ENCODE measurements at places on chromosomes 3 and 15.

DNA sequence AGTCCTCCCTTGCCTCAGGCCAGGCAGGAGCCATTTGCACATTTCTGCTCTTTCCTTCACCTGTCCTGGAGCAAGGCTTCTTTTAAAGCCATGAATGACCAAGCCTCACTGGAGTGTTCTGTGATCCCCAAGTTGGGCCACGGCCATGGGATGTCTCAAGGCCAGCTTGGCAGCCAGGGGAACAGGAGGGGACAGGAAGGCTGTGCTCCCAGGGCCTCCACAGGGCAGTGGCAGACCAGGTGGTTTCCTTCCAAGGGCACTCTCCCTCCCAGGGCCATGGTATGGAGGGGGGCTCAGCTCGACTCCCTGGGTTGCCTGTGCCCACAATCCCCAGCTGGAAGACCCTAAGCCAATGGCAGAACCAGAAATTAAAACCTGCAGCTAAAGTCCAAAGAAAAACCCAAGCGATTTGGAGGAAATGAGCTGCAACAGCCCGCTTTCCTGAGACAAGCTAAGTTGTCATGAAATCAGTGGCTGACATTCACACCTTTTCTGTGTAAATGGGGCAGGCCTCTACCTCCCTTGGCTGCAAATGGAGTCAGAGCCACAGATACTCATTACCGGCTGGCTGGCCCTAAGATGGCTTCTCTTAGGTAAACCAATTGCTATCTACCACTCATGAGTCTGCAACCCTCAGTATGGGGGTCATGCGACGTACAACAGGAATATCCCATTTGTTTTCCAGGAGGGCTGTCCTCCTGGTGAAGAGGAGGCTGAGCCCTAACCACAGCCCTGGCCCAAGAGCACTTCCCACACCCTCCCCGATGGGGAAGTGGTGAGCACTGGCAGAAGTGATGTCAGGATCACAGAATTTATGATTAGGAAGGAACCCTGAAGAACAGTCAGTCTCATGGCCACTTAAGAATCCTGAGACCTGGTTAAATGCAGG is 83.3 kb downstream of the SNRK start:
- DNase-seq, result no peak

DNA sequence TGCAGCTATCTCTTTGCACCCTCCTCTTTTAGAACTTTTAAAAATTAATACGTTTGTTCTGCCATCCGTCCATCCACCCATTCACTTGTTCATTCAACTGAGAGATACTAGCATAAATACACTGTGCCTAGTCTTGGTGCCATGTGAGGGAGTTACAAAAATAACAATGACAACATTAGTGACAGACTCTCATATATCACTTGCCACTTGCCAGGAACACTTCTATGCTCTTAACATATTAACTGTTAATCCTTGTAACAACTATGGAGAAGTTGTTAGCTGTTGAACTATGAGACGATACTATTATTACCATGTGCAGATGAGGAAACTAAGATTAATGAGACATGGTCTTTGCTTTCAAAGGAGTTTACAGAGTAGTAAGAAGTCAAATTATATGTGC is 33.6 kb downstream of the RPL39L start:
- no peak for DNase-seq

- no peak for DNase-seq
These were observed 439.3 kb upstream of the ARPP21 start for GRCh38 chr3:35200056-35200455.

DNA sequence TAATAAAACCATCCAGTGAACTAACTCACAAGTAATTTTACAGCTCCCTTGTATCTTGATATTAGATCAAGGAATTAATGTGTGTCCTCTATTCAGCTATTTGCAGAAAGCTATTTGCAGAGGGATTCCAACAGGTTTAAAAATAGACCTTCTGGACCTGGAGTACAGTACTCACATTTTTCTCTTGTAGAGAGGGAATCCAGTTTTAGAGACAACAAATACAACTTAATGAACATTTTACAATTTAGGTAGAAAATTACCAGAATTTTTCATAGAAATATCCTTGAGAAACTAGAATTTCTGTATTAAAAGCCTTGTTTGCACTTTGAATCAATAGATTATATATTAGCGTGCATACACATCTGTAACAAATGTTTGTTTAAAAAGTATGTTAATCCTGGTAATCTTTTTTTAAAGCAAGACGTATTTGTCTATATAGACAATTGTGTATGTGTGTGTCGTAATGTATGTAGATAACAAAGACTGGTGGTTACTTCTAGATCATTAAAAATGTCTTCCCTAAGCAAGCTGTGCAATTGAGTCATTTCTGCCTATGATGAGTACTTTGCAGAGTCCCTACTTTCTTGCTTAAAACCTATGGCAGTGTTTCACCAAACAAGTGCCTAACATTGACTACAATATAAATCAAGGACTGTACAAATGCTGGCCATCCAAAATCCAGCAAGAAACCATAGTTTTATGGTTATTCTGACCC is 57.9 kb downstream of the PPP2R3A start:
- no peak for DNase-seq

DNA sequence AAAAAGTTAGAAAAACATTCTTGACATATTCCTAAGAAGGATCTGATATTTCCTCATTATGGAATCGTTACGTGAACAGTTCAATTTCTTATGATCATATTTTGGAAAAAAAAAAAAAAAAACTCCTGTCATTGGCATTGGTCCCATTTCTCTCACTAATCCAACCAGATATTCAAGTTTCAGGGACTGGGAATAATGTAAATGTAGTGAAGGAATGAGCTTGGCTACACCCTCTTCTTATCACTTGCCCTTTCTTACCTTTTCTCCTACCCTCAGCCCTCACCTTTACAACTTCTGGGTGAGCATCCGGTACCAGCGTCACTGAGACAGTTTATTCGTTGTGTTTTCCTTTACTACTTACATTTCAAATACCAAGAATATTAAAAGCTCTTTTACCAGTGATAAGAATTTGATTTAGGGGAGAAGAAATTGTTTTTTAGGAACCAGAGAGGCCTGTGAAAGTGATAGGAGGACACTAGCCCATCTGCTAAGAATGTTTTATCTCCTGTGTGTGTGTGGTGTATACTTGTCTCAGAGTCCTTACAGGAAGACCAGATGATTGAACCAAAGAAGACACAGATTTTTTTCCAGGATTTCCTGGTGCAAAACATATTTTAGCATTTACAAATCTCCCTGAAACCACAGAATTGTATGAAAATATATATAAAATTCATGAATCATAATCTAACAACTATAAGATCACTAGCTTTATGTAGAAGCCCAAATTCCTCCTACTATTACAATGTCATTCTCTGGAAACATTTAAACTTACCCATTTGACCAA is 946.7 kb downstream of the ZPLD1 start:
- DNase-seq, result no peak

DNA sequence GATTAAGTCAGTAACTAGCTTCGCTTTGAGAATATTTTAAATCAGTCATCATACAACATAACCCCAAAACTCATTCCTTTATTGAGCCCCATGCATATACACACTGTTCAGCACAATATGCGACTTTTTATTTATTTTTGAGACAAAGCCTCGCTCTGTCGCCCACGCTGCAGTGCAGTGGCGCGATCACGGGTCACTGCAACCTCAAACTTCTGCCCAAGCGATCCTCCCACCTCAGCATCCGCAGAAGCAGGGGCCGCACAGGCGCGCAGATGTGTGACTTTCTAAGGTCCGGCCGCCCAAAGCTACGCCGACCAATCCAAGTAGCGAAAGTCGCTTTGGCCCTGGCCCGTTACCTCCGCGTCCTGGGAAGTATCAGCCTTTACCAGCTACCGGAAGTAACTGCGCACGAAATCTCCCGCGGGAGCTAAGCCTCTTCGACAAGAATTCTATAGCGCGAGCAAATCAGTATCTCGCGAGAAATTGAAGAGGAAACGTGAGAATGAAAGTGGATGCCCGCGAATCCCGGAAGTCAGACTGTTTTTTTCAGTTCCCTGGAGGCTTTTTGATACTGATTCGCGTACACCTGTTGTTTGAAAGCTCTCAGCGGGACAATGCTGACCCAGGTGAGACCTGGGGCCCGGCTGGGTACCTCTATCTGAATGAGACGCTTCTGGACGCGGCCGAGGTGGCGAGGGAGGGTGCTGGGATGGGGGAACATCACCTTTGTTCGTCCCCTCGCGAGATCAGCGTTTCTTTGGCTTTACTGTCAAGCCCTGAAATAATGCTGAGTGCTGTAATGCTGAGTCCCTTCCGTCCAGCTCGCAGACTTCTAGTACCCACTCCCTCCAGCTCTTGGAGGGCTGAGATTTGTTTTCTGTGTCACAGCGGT is at the start of the genes DHFR2 and NSUN3:
DHFR2 (minus strand) TSS at position 404 of the 892 bp plus-strand sequence. CDS start 1,405 bp downstream, outside the sequence.
NSUN3 (plus strand) TSS at position 549 of the 892 bp plus-strand sequence; CDS start at position 615, 66 bp downstream.
- peak; percentile 93 for DNase-seq

- no peak for DNase-seq
These were observed 28.0 kb upstream of the HEG1 start for GRCh38 chr3:125083776-125084175.

GRCh38 chr3:12226031-12226430 is 62.8 kb upstream of the PPARG start:
- no peak for DNase-seq

All from lower lobe of right lung (tissue), 2 donors.